ENCODE measurements at places on chromosomes 7 and 10.

DNA sequence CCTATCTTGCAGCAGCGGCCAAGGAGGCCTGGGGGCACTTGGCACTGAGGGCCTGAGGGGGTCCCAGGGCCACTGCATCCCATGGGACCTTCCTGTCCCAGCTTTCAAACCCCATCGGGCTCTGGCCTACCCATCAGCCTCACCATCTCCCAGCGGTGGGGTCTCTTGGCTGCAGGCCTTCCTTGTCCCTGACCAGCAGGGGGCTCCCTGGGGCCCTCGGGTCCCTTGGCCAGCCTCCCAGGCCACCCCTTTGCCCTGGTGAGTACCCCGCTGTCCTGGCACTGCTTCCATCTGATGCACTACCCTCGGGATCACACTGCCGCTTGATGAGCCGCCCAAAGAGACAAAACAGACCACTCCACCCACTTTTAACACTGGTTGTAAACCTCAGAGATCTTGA is 43.5 kb downstream of the YKT6 start:
- DNase-seq, result peak; percentile 22

DNA sequence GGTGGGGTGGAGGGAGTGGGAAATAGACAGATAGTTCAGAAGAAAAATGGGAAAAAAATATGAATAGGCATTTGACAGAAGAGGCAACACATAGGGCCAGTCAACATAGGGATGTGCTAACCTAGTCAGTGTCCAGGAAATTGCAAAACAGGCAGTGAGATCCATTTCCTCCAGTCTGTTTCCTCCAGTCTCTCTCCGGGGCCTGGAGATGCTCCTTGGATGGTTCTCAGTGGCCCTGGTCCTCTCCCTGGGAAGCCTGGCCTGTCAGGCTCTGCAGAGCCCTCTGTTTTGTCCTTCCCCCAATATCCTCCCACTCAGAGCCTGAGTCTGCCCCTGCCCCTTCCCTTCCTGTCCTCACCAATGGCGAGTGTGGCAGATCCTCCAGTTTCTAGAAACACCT is 52.6 kb downstream of the SYPL1 start:
- no peak for DNase-seq

GRCh38 chr7:653829-654764 is 72.4 kb upstream of the DNAAF5 start:
- DNase-seq, result no peak

- DNase-seq, result peak; percentile 27
Observed at GRCh38 chr10:115941361-115941771, 331.6 kb downstream of the GFRA1 start.

GRCh38 chr10:101092881-101093354 is 31.1 kb downstream of the KAZALD1 start:
- DNase-seq, result no peak

GRCh38 chr7:47653550-47654411 is 71.9 kb upstream of the TNS3 start:
- DNase-seq, result peak; percentile 71

All from EH (cell line).